ENCODE measurements at places on chromosomes 2 and 18.

DNA sequence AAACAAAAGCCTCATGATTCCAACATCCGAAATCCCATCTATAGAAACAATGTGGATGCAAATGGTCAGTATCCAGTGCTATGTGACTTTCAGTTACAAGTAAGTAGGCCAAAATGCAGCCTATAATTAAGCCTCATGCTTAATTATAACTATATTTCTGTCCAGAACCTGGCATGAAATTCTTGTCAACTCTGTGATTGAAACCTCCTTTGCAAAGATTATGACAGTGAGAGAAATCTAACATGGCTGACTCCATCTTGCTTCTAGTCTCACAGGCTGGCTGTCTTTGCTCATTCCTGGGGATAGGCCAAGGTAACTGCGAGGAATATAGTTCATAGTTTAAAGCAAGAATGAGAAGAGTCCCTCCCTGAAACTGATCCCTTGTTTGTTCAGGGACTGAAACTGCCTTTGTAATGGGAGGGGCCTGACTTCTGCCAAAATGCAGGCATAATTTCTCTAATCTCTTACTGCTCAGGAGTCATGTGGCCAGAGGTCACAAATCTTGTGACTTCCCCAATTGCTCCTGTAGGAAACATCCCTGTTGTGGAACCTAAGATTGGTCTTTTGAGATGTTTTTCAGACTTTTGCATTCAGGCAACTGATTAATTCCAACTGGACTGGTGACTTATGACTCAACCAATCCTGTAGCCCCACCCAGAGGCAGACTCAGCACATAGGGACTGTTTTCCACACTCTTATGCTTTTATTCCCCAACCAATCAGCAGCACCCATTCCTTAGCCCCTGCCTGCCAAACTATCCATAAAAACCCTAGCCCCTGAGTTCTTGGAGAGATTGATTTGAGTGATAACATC is 84.5 kb upstream of the TLK1 start:
- DNase-seq: no peak

- no peak for DNase-seq
These were observed 56.5 kb downstream of the ANKRD12 start for GRCh38 chr18:9193031-9193430.

DNA sequence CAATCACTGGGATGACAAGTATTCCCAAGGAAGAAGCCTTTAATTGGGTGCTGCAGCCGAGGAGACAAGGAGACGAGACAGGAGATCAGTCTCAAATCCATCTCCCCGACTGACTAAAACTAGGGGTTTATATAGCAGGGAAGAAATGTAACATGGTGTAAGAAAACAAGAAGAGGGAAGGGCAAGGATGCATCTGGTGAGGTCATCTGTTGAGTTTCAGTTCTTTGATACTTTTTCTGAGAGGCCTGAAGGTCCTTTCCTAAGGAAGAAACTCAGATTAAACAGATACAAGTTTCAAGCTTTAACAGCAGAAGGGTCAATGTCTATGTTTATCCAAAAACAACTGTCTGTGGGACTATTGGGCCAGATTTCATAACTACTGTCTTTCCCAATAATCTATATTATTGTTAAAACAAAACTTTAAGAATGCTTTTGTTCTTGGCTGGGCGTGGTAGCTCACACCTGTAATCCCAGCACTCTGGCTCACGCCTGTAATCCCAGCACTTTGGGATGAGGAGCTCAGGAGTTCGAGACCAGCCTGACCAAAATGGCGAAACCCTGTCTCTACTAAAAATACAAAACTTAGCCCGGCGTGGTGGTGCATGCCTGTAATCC is 2.5 kb upstream of the PDCL3 start:
- DNase-seq: no peak

DNA sequence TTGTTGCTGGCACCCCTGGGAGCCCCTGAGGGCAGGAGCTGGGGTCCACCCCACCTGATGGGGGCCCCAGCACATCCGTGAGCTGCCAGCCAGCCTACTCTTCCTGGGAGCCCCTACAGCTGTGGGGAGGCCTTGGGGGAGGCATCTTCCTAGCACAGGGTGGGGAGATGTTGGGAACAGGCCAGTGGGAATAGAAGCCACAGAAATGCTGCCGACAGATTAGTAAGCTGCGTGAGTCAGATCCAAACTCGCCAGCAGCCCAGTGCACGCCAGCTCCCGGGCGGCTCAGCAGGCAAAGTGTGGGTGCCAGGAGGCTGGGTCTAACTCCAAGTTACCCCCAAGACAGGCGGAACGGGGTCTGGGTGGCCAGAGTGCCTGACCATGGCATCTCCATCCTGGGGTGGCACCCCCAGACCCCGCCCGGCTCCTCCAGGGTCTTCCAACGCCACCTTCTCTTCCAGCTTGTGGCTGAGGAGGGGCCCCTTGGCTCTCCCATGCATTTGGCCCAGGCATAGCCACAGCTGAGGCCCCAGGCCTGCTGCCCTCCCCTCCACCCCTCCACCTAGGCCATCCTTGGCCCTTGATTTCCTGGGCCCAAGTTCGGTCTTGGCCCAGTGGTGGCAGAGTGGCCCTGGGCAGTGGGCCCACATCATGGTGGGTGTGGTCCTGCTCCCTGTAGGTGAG is 15.3 kb downstream of the CROCC2 start:
- DNase-seq: no peak

GRCh38 chr2:200627110-200627770 is 41.4 kb downstream of the AOX1 start:
- DNase-seq: no peak

GRCh38 chr2:127811397-127812321 is 688 bp upstream of the WDR33 start:
- DNase-seq: no peak

- DNase-seq: no peak
These were observed 1.3 kb downstream of the LRRTM4 start for GRCh38 chr2:77520641-77521547.

- DNase-seq: no peak
These were observed 170.0 kb upstream of the COPS8 start for GRCh38 chr2:236915726-236916125.

DNA sequence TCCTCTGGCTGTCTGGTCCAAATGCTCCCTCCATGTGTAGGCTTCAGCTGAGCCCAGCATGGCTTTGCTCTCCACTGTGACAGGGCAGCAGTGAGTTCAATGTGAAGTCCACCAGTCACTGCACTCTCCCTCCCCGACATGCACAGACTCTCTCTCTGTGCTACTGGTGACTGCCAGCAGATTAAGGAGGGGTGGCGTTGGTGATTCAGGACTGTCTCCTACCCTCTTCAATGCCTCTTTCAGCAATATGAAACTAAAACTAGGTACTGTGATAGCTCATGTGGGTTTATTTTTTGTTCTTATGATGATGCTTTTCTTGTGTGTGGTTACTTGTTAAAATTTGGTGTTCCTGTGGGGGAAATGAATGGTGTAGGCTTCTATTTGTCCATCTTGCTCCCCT is 201.0 kb upstream of the RBMS1 start:
- DNase-seq: no peak

- no peak for DNase-seq
These were observed 44.0 kb downstream of the EPG5 start for GRCh38 chr18:45923138-45923537.

DNA sequence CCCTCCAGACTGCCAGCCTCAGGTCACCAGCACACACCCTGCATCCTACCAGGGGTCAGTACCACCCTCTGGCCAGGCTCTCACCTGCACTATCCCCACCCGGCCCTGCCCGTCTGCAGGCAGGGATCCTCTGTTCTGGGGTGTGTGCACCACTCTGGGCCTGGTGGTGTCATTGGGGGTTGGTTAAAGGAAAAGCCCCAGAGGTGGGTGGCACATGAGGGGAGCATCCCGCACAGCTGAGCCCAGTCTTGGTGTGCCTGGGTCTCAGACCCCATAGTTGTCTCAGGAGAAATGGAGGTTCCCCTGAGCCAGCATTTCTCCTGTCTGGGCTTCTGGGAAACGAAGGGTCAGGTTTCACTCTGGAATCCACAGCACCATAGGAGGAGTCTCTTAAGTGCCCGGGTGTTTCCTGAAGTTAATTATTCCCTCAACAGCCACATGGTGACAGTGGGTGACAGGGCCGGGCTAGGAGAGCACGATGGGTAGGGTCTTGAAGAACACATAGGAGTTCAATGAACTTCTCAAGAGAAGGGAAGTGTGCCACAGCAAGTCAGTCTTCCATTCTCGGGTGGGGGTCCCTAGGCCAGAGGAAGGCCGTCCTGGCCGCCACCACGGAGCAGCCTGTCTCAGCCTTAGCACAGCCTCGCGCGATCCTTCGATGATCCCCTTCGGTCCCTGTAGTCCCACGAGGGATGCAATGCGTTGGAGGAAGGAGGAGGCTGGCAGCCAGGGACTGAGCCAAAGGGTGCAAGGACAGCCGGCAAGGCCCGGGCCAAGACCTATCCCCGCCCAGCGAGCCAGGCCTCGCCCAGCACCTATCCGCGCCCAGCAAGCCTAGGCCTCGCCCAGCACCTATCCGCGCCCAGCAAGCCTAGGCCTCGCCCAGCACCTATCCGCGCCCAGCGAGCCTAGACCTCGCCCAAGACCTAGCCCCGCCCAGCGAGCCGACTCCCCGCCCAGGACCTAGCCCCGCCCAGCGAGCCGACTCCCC is 1.1 kb upstream of the FARP2 start:
- DNase-seq: peak; percentile 82

DNA sequence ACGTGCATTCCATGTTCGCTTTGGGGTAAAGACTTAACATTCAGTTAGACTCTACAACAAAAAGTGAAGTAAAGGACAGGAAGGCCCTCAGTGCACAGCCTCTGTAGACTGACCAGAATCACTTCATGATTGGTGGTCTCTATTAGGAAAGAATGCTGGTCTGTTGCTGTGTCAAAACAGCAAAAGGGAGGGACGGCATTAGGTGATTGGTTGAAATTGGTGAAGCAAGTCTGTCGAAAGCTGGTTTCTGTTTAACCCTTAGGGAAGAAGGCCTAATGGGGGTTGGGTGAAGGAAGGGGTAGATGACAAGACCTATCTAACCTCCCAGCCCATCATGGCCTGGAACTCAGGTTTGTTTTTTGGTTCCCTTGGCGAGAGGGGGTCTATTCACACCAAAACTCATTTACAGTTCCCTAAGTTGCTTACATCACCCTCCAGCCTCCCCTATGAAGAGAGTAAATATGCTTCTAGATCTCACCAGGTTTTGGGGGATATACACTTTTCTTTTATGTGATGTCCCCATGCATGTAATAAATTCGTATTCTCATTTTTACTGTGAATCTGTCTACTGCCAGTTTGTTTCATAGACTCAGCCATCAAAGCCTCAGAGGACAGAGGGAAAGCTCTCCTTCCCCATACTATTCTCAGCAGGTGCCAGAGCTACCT is 65.6 kb downstream of the TMEM17 start:
- DNase-seq: no peak

- DNase-seq: no peak
These were observed 145.4 kb upstream of the SATB2 start for GRCh38 chr2:199602896-199603717.

- DNase-seq: no peak
These were observed 68.6 kb downstream of the BARD1 start for GRCh38 chr2:214740867-214741395.

- peak; percentile 48 for DNase-seq
These were observed 680 bp upstream of the LBH start for GRCh38 chr2:30230497-30231211.

DNA sequence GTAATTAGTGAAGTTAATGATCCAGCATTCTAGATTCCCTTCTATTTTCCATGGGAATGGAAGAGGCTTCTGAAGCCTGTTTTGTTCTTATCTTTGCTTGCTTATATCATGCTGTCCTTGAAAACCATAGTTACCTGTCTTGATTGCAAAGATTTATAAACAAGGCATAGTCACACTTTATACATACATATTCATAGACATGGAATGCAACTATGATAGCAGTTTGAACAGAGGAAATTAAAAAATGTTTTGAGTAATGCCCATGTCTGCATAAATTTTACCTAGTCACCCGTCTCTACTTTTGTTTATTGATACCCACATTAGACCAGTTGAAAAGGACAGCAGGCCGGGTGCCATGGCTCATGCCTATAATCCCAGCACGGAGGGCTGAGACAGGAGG is 289.0 kb downstream of the PTPRM start:
- no peak for DNase-seq

DNA sequence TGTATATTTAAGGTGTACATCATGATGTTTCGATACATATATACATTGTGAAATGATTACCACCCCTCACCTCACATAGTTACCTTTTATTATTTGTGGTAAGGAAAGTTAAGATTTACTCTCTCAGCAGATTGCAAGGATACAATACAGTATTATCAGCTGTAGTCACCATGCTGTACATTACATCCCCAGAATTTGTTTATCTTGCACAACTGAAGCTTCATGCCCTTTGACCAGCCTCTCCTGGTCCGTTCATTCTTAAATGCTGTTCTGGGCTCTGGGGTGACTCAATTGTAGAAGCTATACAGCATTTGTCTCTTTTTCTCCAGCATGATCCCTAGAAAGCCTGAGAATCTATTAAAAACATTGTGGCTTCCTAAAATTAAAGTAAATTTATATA is 90.8 kb downstream of the PTPRM start:
- DNase-seq: no peak

- DNase-seq: no peak
These were observed 4.3 kb downstream of the ERBB4 start for GRCh38 chr2:212534336-212534735.

DNA sequence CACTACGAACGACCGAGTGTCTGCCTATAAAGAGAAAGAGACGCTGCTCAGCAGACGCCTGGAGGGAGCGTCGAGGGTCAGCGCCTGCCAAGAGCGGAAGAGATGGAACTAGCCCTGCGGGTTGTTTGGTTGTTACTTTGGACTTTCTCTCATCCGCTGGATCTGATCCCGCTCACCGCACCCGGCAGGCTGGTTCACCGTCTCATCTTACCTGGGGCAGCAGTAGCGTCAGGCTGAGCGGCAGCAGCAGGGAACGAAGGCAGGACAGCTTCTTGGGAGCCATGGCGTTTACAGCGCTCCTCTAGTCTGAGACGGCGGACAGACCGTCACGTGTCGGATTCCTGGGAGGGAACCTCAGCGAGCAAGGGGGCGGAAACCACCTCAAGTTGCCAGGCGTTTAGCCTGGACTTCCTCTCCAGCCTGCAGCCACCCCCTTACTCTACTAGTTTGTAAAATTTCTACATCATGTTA is 1.9 kb downstream of the GLB1L start:
- no peak for DNase-seq

- no peak for DNase-seq
These were observed 27.3 kb upstream of the KCNG2 start for GRCh38 chr18:79770501-79770815.

DNA sequence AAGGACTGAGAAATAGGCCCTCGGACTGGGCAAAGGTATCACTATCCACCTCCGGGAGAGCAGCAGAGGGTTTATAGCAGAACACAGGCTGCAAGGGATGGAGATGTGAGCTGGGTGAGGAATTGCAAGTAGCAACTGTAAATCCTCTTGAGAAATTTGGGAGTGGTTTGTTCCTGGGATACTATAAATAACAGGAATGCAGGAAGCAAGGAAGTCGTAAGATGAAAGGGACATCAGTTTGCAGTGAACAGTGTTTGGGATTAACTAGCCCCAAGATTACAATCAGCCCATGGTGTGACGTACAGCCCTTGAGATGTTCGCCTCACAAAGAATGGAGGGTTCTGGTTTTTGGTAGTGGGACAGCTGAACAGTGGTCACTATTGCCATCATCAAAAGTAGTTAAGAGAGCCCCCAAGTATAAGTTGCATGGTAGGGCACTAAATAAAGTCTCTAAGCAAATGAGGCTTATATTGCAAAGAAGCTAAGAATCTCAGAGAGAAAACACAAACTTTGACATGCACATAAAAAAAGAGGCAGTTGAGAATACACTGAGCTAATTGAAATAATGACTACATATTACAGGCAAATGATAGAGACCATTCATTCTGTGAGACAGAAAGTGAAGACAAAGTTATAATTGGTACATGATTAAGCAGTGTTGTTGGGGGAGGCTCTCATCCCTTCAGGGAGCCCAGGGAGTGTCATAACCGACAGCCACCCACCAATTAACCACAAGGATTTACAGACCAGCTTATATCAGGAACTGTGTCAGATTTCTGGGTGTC is 362.5 kb upstream of the ACVR2A start:
- DNase-seq: no peak

Data from KBM-7 (cell line).